ENCODE measurements at places on chromosomes 7 and 10.

DNA sequence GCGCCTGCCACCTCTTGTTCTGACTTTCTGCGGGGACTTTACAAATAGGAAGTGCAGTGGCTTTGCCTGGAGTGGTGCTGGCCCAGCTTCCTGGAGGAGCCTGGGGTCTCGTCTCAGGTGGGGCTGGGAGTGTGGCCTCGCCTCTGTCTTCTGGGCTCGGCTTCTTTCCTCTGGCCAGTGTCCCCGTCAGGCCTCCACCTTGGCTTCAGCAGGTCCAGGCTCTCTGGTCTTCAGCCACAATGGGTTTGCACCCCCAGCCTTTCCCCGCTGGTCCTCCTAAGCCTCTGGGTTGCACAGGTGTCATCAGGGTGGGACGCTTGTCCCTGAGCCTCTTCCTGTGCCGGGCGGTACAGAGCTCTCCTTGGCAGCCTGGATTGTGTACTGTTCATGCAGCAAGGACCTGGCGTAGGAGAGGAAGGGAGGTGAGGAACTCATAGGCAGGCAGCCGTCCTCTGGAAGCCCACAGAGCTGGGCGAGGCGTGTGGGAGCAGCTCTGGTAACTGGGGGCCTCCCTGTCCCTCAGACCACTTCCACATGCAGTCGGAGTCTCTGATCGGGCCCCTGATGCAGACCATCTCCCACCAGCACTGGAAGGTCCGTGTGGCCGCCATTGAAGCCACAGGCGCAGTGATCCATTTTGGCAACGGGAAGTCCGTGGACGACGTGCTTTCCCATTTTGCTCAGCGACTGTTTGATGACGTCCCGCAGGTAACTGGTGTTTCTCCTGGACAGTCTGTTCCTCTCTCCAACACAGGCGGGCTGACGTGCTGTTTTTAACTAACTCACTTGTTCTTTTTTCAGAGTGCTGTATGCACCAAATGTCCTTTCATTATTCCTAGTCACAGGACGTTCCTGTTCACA, 2.3 kb upstream of the PRKAR1B start:
- DNase-seq = no peak

DNA sequence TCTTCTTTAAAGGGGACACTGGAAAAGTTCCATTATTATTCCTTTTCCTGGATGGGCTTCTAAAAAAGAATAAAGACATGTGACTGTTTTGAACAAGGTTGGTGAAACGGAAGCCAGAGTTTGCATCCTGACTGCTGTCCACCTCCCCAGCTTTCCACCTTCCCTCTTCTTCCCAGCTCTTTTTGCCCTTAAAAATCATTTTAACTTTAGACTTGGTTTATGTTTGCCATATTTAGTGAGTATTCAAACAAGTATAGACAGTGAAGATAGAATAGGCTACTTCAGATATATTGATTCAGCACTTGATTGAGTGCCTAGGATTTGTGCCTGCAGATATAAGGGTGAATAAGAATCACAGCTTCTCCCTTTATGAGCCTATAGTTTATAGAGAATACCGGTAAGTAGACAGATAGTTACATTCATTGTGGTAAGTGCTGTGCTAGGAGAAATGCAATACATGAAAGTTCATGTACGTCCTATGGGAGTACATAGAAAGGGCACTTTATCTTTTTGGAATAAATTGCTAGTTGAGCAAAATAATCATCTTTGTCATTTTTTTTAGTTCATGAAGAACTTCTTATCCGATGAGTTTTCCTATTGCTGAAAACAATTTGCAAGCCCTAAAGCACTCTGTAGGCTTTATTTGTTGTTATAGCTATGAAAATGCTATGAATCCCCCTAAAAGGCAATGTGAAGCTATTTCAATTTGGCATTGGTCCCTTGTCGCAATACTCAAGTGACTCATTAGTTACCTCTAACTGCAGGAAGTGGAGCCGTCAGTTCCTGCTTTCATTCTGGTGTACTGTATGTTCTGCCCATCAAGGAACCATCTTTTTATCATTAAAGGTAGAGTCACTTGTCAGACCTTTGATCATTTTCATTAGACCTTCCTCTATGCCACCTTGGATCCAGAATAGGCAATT, 57.2 kb upstream of the STRIP2 start:
- no peak for DNase-seq

DNA sequence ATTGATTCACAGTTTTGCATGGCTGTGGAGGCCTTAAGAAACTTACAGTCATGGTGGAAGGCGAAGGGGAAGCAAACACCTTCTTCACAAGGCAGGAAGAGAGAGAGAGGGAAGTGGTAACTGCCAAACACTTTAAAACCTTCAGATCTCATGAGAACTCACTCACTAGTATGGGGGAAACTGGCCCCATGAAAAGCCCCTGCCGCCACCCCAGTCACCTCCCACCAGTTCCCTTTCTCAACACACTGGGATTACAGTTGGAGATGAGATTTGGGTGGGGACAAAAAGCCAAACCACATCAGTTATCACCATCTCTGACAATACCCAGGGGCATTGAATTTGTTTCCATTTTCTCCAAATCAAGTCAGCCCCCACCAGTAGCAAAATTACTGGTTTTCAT, 740.4 kb downstream of the GATA3 start:
- no peak for DNase-seq

DNA sequence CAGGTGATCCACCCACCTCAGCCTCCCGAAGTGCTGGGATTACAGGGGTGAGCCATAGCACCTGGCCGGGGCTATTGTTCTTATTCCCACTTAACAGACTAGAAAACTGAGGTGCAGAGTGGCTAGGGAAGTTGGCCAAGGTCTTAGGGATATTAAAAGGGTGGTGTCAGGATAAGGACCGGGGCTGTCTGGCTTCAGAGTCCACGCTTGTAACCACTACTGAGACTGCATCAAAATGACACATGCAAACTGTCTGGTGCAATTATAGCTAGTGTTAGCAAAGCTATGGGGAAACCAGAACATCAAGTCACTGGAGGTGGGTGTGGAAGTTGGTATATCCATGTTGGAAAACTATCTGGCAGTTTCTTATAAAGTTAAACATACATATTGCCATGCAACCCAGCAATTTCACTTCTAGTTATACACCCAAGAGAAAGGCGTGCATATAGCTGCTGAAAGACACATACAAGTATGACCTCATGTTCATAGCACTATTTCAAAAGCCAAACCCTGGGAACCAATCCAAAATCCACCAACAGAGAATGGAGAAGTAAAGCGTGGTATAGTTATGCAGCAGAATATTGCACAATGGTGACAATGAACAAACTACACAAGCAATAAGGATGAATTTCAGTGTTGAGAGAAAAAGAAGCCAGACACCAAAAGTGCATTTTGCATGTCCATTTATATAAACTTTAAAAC, 33.9 kb upstream of the EEPD1 start:
- no peak for DNase-seq

DNA sequence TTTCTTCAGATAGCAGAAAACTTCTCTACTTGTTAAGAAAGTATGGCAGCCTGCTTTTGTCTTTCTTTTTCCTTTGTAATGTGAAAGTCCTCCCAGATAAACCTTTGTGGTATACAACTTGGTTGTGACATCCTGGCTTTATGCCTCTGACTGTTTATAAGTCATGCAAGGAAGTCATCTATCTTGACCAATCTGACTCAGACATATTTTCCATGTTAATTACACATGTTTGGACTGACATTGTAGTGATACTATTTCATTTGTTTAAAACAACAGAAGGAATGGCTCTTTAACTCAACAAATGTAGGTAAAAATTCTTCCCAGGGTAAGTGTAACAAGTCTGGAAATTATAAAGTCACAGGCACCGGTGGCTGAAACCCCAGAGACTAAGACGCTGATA, 341.6 kb upstream of the MEOX2 start:
- no peak for DNase-seq

DNA sequence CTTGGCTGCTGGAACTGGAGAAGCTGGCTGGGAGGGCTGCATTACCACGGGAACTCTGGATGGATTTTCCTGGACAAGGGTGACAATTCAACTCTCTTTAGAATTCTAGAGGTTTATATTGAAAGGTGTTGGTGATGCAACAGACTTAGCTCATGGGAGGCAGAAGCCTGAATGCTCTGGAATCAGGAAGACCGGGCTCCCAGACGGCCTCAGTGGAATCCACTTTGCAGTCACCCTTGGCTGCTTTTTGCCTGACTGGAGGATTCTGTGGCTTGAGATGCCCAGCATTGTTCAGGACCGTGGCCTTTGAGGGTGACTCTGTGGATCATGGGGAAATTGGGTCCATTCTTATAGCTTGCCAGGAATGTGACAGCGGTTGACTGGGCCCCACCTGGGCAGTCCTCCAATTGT, 32.3 kb downstream of the PYROXD2 start:
- DNase-seq = no peak

DNA sequence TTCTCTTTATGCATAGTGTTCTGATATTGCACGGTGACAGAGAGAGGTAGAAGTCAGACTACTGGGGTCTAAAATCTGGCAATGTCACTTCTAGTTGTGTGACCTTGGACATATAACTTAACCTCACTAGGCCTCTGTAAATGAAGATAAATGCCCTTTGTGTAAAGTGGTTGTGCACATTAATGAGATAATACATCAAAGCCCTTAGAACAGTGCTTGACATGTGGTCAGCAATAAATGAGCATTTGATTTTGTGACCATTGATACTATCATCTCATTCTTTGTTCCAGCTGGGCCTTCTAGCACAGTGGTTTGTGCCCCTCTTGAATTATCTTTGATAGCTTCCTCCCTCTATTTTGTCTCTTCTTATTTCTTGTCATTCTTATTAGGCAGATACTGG, 74.1 kb upstream of the C10orf90 start:
- DNase-seq = no peak

- no peak for DNase-seq
Observed at GRCh38 chr7:77306231-77307067, 106.8 kb upstream of the FGL2 start.

GRCh38 chr10:127306479-127306878, 110.1 kb upstream of the INSYN2A start:
- no peak for DNase-seq

DNA sequence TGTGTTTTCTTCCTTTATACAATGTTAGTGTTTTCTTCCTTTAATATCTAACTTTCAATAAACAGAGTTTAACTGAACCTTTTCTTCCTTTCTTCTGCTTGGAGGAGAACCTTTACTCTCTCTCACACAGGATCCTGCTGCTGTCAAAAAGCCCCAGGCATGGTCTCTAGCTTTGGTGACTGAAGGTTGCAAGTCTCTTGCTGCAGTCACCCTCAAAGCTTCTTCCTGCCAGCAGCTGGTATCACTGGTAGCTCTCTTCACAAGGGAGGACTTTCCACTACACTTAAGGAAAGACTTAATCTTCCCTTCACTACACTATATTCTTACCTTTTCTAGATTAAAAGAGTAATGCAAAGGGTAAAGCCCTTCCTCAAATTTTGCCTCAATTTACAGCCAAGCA, 153.4 kb downstream of the SGMS1 start:
- DNase-seq = no peak

DNA sequence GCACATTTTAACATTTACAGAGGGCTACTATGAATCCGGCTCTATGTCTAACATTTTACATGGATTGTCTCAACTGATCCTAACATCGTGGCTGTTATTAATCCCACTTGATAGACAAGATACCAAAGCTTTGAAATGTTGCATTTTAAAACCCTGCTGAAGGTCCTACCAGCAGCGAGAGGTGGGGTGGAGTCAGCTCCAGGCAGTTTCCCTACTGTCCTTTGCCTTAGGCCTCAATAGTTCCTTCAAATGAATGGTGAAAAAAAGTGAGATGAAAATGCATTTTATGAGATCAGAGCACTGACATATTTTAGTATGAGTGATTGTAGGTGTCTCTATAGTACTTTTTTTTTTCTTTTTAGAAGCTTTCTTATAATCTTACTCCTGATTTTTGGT, 26.6 kb downstream of the BAIAP2L1 start:
- DNase-seq = no peak

GRCh38 chr7:49840751-49841405, 67.4 kb downstream of the VWC2 start:
- no peak for DNase-seq

DNA sequence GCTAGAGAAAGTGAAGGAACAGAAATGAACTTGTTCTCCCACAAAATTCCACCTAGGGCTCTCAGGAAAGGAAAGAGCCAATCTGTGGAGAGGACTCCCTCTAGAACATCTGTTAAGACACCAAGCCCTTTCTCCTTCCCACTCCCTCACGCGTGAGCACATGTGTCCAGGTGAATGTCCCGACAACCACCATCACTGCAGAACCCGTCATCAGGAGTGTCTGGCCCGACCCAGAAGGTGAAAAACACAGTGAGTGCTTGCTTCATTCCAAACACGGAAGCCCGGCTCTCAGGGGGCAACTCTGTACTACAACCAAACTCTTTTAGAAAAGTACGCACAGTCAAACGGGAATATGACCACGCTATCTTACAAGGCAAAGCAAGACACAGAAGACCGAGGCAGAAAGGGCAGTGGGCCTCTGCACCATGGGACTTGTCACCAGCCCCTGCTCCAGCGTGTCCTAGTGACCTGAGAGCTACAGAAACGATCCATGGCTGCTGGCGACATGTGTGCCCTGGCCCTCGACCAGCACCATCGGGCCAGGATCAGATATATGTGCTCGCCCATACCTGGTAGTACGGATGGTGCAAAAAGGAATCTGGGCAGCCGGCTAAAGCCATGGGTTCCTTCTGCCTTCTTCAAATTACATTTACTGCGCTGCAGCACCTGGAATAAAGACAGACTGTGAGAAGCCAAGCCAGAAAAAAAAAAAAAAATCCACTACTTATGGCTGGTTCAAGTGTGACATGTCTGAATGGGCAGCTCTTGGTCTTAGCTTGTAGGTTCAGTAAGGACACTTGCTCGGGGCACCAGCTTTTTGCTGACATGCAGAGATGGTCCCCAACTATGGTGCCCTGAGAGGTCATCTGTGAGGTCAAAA, 50.8 kb downstream of the GRB10 start:
- DNase-seq = no peak

- no peak for DNase-seq
Observed at GRCh38 chr10:97353945-97354344, 19.4 kb upstream of the FRAT2 start.

- DNase-seq = no peak
Observed at GRCh38 chr10:4384245-4384644, 441.8 kb upstream of the AKR1E2 start.

DNA sequence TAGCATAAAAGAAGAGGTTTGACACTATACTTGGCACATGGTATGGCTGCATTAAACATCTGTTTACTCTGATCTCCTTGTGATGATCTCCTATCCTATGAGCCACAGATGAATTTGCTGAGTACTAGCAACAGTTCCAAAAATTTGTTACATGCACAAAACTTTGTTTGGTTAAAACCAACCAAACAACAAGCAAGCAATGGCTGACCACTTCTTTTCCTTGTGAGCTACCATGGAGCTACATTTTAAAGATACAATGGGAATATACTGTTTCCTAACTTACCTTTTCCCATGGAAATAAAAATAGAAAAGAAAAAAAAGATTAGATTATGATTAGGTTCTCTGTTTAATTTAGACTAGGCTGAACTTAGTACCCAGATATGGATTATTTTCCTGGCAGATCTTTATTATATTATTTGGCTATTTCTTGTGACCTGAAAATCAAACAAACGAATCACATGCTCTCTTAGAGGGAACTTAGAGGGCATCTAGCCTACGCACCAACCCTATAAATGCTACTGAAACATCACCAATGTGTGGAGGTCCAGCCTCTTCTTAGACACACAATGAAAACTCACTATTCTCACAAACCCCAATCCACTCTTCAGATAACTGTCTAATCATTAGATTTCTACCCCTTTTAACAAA, 80.1 kb upstream of the FAM133B start:
- DNase-seq = no peak

GRCh38 chr7:1664711-1665548, 5.1 kb upstream of the ELFN1 start:
- peak; percentile 12 for DNase-seq

GRCh38 chr10:81969136-81969535, 94.1 kb downstream of the NRG3 start:
- no peak for DNase-seq
